CD4-positive, alpha-beta T cell treated with Interferon alpha-2 for 1 hour (primary cell): ENCODE measurements at places on chromosomes 3 and 15.

- no peak for DNase-seq
Measured at GRCh38 chr3:71075494-71075893, 508.0 kb downstream of the FOXP1 start.

GRCh38 chr15:34886134-34886533, 83.4 kb downstream of the AQR start:
- no peak for DNase-seq

GRCh38 chr15:71186267-71186666, 71.0 kb downstream of the THSD4 start:
- DNase-seq: no peak

GRCh38 chr3:169120928-169121327, 542.6 kb downstream of the MECOM start:
- DNase-seq: no peak

DNA sequence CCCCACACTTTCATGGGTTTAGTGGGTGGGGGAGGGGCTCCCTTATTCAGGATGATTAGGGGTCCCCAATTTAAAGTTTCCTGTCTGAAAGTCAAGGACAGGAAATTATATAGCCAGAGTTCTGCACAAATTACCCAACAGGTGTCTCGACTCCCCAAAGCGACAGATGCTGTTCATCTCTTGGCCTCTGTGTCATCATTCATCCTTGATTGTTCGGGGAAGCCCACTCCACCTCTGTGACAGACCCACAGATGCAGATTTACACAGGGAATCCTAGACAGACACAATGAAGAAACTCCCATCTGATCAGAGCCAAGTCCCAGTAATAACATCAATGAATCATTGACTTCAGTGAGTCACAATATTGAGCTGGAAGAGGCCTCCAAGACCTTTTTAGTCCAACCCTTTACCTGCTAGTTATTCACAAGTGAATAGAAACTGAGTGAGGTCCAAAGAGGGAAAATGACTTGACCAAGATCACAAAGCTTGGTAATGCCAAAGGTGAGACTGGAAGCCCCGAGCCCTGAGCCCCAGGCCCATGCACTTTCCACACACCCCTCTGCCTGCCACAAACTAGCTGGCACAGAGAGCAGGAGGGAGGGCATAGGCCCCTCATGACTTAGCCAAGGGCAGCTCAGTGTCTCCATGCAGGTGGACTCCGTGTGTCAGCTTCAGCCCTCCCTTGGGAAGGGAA, 7.9 kb upstream of the SRP14 start:
- no peak for DNase-seq

DNA sequence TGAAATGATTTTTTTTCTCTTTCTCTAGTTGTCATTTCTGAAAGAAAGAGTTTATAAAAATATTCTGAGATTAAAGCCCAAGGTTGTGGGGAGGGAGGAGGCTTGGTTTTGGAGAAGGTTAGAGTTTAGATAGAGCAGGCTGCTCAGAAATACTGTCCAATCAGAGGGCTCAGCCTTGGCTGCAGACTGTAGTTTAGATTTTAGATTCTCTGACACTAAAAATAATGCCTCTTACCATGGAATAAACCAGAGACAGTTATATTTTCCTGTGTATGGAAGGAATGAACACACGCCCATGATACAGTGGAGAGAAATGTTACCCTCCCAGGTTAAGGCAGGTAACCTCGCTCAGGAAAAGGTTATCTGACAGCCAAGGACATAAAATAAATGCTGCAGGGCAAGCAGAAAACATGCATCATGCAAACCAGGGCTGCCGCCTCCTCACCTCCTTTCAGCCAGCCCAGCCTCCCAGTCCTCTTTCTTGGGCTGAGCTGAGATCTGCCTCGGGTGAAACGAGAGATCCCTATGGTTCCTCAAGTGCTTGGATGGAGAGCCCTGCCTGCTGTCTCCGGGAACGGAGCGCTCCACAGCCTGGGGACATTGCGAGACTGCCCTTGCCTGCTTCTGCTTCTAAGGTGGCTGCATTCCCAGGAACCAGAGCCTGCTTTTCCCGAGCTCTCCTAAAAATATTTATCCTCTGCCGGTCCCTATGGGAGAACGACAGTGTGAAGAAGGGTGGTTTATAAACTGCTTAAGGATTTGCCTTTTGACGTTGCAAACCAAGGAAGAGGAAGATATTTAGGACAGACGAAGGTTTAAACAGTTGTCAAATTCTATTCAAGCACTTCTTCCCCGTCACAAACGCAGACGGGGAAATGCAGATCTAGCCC, 848 bp downstream of the NCEH1 start:
- no peak for DNase-seq

GRCh38 chr15:55151631-55152030, 45.1 kb downstream of the RSL24D1 start:
- no peak for DNase-seq

DNA sequence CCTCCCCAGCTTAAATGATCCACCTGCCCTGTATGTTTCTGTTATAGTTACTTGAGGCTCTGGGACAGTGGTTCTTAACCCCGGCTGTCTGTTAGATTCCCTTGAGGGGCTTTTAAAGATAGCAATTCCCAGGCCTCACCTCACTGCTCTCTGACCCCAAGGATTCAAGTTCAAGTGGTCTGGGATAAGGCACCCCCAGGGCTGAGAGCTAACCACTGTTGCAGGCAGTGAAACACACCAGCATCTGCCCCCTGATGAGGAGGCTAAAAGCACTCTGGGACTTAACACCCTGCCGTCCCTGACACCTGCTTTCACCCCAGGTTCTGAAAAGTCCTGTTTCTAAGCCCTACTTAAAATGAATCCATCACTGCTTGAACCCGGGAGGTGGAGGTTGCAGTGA, 103.7 kb downstream of the LRRK1 start:
- DNase-seq: no peak
